ENCODE measurements at places on chromosomes 3 and 15. TPM values are rescaled to one million over a fixed set of nuclear protein-coding genes. Genes with fewer than 3 reads are reported as not detected.

Gene SELENOK
- total RNA-seq: 15.6 TPM

Gene SNRPA1
- total RNA-seq: 11.0 TPM

Gene GABRA5
- not detected for total RNA-seq

Gene MINAR1
- total RNA-seq: 0.51 TPM

Gene GOLGA8Q
- total RNA-seq: 0.13 TPM

Gene SPATA12
- 0.25 TPM for total RNA-seq

GRCh38 chr15:81828135-81828534, 217.7 kb downstream of the MEX3B start:
- no peak for DNase-seq

GRCh38 chr15:73926219-73927002, at the start of gene LOXL1:
Gene LOXL1, plus strand, starts transcription at chr15:73926462. Its CDS starts 322 bp downstream, at chr15:73926784.
- no peak for DNase-seq

DNA sequence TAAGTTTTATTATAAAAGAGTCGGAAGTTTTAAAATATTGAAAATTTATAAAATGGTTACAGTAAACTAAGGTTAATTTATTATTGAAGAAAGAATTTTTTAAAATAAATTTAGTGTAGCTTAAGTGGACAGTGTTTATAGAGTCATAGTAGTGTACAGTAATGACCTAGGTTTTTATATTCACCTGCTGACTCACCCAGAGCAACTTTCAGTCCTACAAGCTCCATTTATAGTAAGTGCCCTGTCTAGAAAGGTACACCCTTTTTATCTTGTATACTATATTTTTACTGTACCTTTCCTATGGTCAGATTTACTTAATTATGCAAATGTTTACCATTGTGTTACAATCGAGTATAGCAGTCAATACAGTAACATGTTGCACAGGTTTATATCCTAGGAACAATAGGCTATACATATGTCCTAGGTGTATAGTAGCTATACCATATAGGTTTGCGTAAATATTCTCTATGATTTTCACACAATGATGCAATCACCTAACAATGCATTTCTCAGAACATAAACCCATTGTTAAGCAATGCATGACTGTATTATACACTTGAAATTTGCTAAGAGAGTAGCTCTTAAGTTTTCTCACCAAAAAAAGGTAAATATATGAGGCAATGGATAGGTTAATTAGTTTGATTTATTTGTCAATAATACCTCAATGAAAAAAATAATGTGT, 106.9 kb upstream of the CD96 start:
- DNase-seq: no peak

- DNase-seq: no peak
These were observed 16.6 kb downstream of the NBEAL2 start for GRCh38 chr3:46995901-46996562.

GRCh38 chr3:73068419-73068818, 7.0 kb downstream of the EBLN2 start:
- DNase-seq: no peak

DNA sequence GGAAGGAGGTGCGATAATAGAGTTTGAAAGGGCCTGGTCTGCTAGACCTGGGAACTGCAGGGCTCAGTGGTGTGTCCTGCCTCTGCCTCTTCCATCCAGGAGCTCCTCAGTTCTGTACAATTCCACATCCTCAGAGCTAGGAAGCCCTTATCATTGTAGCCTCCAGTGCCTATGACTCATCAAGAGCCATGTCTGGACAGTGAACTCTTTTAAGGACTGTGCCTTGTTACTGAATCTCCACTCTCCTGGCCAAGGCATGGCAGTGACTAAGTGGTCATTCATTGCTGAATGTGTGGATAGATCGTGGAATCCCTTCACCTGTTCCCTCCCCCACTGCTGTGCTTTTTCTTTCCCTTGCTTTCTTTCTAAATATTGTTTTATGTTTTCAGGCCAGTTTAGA, 2.9 kb downstream of the TIMP4 start:
- DNase-seq: peak; percentile 79

- no peak for DNase-seq
These were observed 24.1 kb downstream of the KAT2B start for GRCh38 chr3:20064387-20064786.

- peak; percentile 29 for DNase-seq
These were observed 67.1 kb downstream of the ADAMTSL3 start for GRCh38 chr15:83721031-83721430.

- DNase-seq: no peak
These were observed 177.9 kb downstream of the WDR72 start for GRCh38 chr15:53581513-53581912.

DNA sequence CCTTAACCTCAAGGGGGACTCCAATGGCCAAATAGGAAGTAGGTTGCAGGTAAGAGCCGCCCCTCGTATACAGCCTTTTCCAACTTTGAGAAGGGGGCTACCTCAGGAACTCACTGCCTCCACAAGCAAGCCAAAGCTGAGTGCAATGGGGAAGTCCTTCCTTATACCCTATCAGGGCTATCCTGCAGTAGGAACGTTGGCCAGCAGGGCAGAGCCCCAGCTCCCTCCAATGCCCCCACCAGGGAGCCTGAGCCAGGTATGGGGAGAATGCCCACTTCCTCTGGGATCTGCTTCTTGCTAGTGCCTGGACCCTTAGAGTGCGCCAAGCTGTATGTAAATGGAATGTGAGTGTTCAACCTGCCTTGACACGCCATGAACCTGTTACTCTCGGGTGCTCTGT, 16.3 kb downstream of the CACNA2D2 start:
- DNase-seq: no peak

DNA sequence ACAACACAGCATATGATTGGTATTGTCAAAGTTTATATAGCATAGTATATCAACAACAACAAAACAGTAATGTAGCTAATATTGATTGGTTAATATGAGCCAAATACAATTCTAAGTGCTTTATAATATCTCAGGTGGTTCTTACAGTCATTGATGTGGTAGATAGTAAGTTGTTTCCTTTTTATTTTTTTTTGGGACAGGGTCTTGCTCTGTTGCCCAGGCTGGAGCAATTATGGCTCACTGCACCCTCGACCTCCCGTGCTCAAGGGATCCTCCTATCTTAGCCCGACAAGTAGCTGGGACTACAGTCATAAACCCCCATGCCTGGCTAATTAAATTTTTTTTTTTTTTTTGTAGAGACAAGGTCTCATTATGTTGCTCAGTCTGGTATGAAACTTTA, 2.7 kb downstream of the RNF13 start:
- no peak for DNase-seq

- DNase-seq: no peak
These were observed 86.2 kb downstream of the NPAP1 start for GRCh38 chr15:24761704-24762302.
